ENCODE measurements at places on chromosomes 1 and 21. TPM values are rescaled to one million over a fixed set of nuclear protein-coding genes. Genes with fewer than 3 reads are reported as not detected.
A peak's percentile ranks its signal among the peaks of the same experiment; 100 is the strongest.

DNA sequence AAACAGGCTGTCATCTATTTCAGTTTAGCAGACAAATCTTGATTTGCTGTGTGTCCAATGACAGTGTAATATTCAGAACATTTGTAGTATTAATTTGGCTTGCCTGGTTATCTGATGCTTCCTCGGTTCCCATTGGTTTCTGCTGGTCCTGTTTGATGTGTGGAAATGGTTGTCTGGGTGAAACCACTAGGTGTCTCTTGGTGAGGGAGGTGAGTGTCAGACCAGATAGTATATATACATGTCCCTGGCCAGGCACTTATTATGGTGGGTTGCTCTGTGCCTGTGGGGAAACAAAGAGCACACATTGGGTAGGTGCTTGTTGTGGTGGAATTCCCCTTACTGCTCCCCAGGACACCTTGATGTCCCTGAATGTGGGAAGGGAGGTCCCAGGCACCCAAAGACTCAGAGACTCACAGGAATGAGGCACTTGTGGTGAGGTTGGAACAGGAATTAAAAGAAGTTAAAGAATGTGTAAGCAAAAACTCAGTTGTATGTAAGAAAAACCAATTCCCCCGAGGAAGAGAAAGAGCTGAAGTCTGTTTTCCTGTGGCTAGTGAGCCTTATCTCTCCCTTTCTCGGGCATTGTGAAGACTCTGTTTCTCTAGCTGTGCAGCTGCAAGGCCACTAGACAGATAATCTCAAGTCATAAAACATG is 1519.1 kb downstream of the BRINP3 start:
- no peak for DNase-seq

The RHD gene
- total RNA-seq, result not detected

- no peak for DNase-seq
These were observed 126.2 kb upstream of the L1TD1 start for GRCh38 chr1:62068416-62068843.

GRCh38 chr1:62057641-62058290 is 136.9 kb upstream of the L1TD1 start:
- no peak for DNase-seq

The FCRL3 gene
- total RNA-seq, result not detected

- no peak for DNase-seq
These were observed 11.2 kb downstream of the MKNK1 start for GRCh38 chr1:46592823-46593222.

GRCh38 chr1:182995894-182996293 is 27.3 kb upstream of the LAMC1 start:
- DNase-seq, result no peak

GRCh38 chr1:222441066-222441465 is 106.8 kb downstream of the HHIPL2 start:
- DNase-seq, result no peak

DNA sequence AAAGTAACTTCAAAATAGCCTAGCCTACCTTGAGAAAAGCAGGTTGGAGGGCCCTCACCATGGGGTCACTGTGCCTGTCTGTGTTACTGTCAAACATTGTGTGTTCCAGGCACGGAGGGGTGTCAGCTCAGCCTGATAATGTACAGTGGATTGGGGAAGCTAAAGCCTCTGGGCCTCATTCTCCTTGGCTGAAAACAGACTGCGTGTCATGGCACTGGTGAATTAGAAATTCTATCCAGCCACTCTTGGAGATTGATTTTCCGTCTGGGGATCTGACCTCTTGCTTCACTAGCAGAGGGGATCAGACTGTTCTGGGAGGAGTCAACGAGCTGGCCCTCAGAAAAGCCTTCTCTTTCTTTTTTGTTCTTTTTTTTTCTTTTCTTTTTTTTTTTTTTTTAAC is 123.5 kb upstream of the HOOK1 start:
- peak; percentile 30 for DNase-seq

DNA sequence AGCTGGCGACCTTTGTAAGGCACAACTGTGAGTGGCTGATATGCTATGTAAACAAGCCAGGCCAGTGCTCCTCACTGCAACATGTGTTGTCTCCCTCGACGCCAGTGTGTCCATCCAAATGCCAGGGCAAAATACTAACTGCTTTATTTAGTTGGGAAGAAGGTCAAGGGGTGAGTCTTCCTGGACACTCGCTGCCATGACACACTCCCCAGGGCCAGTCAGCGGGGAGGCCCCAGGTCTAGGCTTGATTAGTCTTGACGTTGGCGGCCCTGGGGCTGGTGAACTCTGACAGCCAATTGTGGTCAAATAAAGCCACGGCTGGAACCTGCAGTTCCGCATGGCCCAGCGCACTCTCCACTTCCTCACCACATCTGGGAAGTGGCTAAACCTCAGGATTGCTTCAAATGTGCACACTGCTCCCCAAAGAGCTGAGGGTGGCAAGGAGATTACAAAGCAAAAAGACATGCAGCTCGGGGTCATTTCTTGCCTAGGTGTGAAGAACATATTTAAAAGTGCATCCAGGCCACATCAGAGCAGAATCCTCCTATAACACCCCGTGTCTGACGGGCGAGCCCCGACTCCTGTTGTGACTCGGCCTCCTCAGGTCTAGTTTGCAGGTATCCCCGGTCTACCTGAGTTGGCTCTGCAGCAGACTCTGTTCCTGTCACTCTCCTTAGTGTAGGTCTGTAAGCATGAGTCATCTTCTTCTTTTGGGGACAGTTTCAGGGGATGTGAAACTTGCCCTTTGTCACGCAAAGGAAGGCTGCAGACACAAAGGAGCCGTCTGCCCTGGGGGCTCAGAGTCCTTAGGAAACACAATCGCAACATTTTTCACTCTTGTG is 183.5 kb downstream of the RUNX1 start:
- no peak for DNase-seq

The AP4B1 gene
- 21.3 TPM for total RNA-seq

GRCh38 chr1:11746092-11746491 is 10.2 kb downstream of the AGTRAP start:
- DNase-seq, result peak; percentile 54

GRCh38 chr21:38355992-38356781 is 99.4 kb downstream of the KCNJ15 start:
- peak; percentile 78 for DNase-seq

GRCh38 chr1:169610108-169610507 is 19.8 kb downstream of the SELP start:
- no peak for DNase-seq

- DNase-seq, result no peak
These were observed 255.5 kb upstream of the LRRC7 start for GRCh38 chr1:69312055-69312732.

DNA sequence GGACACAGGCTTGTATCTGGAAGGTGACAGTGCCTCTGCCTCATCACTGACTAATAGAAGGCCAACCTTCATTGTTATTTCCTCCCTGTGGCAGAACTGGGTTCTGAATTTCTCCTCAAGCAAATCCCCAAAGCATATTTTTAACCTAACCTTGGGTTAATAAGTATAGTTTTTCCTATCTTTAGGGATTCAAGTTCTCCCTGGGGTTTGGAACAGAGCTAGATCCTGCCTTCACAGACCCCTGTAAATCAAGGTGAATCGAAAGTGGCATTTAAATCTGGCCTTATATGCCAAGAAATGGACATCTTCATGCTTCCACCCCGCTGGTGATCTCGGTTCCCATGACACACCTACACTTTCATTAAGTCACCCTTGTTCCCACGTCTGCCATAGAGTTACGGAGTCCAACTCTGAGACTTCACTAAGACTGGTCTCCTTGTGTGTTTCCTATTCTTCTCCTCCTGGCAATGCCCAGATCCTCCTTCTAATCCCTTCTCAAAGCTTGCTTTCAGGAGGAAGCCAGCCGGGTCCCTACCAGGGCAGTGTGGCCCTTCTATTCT is 4.3 kb upstream of the CHI3L2 start:
- no peak for DNase-seq

GRCh38 chr1:181545395-181545794 is 62.1 kb downstream of the CACNA1E start:
- DNase-seq, result no peak

GRCh38 chr1:83694449-83694848 is 304.5 kb downstream of the TTLL7 start:
- no peak for DNase-seq

DNA sequence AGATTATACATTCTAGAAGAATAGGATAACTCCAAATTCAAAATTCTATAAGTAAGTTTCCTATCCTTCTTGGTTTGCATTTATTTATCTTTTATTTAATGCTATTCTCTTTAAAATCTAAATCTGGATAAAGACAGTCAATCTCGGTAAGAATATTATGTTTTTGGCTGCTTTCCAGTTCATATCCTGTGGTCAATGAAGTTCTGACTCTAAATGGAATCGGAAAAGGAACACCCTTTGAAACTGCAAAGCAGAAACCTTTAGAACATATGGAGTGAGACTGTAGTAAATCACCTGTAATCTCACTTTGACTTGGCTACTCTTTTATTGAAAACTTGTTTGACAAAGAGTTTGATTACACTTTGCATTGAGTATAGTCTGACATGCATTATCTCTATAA is 85.2 kb downstream of the KIFAP3 start:
- DNase-seq, result no peak

GRCh38 chr1:58430421-58431275 is 115.9 kb downstream of the OMA1 start:
- no peak for DNase-seq

The NBPF15 gene
- 30.9 TPM for total RNA-seq

The SAMD13 gene
- total RNA-seq, result 0.66 TPM

- DNase-seq, result peak; percentile 66
These were observed 25.1 kb upstream of the PHGDH start for GRCh38 chr1:119686661-119687060.

DNA sequence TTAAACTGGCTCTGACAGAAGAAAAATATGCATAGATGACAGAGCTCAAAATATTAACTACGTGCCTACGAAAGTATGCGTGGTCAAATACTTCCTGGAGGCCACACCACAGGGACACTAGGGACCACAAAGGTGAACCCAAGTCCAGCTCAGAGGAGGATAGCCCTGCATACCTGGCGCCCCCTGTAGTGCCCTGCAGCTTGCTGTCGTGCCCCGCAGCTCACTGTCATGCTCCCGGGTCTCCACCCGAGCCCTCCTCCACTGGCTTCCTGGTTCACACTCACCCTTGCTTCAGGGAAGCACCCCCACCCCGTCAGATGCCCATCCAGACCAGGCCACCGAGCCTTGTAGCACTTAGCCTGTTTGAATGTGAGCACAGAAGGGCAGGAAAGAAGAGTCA is 16.7 kb upstream of the NADK start:
- DNase-seq, result no peak

GRCh38 chr1:212506666-212507065 is 73.9 kb downstream of the NENF start:
- no peak for DNase-seq

GRCh38 chr1:226384040-226384439 is 23.9 kb downstream of the PARP1 start:
- no peak for DNase-seq

DNA sequence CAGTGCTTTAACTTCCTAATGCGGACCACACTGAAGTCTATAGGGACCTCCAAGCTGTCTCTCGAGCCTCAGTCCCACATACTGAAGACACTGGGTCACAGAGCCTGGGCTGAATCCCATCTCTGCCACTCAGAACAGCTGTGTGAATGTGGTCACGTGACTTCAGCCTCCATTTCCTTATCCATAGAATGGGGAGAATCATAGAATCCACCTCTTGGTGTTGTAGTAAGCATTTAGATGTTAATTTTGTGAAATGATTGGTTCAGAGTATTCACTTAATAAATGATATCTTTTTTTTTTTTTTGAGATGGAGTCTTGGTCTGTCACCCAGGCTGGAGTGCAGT is 41.2 kb upstream of the LYST start:
- DNase-seq, result no peak

DNA sequence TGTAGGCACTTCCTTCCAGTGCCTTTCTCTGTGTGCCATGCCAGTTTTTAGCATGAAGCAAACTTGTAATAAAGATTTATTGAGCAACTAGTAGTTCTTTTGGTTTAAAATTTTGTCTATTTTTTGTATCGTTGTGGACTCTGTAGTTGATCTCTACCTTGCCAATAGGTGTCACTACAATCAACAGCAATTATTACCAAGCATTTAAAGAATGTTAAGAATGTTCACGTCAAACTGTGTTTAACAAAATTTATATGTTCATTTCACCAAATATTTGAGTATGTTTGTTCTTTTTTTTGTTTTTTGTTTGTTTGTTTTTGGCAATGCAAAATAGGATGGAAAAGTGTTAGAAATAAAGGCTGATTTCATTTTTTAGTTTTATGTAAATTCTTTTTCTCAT is 208.1 kb downstream of the PATJ start:
- no peak for DNase-seq

The SFN gene
- 0.66 TPM for total RNA-seq

DNA sequence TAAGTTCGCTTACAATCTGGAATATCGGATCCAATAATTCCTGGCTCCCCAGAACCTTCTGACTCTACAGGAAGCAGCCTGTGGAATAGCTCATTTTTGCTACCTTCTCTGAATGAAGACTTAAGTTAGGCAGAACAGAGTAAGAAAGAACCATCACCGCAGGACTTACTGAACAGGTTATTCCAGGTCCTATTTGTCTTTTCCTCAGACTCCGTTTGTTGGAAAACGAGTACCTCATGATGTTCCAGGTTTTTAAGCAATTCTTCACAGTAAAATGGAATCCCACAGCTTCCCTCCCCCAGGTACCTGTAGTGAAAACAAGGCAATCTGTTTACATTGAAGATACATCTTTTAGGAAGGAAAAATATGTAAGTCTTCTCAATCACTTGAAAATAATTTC is 59.8 kb downstream of the ADCY10 start:
- no peak for DNase-seq

DNA sequence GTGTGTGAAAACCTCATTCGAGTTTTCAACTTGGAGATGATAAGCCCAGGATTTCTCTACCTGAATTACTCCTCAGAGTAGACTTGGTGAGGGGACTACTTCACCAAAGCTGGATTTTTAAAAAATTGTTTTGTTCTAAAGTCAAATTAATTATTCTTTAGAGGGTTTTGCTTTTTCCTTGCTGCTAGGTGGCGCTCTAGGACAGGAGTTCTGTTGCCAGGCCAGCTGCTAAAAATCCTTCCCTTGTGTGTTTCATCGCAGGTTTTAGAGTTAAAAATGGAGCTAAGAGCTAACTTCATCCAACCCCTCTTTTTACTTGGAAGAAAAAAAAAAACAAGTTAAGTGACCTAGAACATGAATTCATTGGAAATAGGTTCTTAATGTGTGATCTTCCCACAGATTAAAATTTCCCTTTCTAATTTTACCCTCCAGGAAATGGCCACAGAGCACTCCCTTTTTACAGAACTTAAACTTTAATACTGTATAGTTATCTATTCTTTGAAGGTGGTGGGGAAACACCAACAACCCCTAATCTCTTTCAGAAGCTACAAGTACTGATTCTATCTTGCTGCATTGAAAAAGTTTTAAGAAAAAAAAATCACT is 36.7 kb upstream of the FAM163A start:
- DNase-seq, result peak; percentile 59

The GJA8 gene
- not detected for total RNA-seq

DNA sequence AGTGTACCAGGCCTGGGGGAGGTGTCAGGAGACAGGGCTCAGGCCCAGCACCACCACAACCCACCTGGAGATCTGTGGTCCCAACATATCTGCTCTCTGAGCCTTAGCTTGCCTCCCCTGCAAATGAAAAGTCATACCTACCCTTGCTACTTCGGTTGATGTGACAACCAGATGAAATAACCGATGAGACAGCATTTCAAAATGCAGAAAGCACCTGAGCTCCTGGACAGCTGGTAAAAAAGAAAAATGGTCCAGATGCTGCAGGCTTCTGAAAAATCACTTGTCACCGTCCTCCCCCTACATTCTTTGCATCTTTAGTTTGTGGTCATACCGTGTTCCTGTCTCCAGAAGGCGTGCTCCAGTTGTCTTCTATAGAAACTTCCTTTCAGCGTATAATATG is 52.0 kb upstream of the COA6 start:
- DNase-seq, result no peak

- DNase-seq, result no peak
These were observed 161.7 kb upstream of the EDN2 start for GRCh38 chr1:41646186-41646585.

- DNase-seq, result peak; percentile 24
These were observed 103.1 kb downstream of the RPS6KC1 start for GRCh38 chr1:213154056-213154685.

Measured in body of pancreas (tissue), 4 donors.